ENCODE measurements at places on chromosomes 11 and 22.

- no peak for DNase-seq
Observed at GRCh38 chr22:29044657-29045176, 16.9 kb downstream of the C22orf31 start.

DNA sequence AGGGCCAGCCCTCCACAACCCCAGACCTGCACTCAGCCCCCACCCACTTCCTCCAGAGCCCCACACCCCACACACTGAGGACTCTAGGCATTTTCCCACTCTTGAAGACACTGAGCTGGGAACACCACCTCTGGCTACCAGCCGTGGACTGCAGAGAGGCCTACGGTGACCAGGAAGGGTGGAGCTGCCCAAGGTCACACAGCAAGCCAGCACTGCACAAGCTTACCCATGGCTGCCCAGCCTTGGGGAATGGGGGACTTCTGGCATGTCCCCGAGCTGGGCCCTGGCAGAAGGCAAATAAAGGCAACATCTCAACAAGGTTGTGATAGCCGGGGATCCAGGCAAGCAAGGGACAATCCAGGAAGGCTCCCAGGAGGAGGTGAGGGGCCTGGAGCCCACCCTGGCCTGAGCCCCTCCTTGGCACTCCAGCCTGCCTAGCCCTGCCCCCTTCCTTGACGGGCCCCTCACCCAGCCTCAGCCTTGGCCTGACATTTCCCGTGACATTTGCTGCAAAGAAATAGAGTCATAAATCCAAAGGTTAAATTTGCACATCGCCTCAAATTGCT lies 5.5 kb downstream of the RTN4R start:
- DNase-seq = no peak

- no peak for DNase-seq
Observed at GRCh38 chr11:107198490-107199007, 180.3 kb upstream of the GUCY1A2 start.

- DNase-seq = peak; percentile 56
Observed at GRCh38 chr11:128948583-128948982, 5.9 kb upstream of the TP53AIP1 start.

DNA sequence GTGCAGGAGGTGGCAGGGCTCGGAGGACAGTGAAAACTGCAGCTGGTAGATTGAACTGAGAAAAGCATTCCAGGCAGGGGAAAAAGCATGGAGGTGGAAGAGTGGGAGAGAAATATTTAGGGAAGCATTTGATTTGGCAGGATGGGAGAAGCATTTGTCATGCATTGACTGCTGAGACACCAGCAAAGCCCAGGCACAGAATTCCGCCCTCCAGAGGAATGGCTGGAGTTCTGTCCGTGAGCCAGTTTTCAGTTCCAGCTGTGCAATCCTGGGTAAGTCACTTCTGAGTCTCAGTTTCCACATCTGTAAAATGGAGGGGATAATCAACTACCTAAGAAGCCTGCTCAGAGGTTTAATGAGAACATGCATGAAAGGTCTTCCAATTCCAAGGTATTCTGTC lies 4.3 kb upstream of the TSKU start:
- DNase-seq = no peak

- no peak for DNase-seq
Observed at GRCh38 chr11:84929738-84930137, 697.4 kb downstream of the DLG2 start.

- no peak for DNase-seq
Observed at GRCh38 chr11:40045312-40045711, 1414.1 kb downstream of the LRRC4C start.

All from NCI-H146 (cell line).